ENCODE measurements at places on chromosomes 13 and 19.

DNA sequence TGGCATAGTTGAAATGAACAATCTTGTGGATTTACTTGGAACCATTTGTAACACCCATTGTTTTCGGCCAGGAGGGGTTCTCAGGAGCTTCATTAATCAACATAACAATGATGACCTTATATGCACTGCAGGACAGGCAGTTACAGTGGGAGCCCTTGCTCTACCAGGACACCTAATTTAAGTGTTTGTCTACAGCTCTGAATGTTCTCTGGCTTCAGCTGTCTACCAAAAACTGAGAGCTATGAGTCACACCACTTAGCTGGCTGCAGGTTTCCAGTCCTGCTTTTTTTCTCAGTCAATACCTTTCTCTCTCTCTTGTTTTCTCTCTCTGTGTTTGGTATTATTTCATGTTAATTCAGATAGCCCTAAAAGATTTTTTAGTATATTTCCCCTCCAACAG is 105.4 kb upstream of the MBNL2 start:
- no peak for DNase-seq

DNA sequence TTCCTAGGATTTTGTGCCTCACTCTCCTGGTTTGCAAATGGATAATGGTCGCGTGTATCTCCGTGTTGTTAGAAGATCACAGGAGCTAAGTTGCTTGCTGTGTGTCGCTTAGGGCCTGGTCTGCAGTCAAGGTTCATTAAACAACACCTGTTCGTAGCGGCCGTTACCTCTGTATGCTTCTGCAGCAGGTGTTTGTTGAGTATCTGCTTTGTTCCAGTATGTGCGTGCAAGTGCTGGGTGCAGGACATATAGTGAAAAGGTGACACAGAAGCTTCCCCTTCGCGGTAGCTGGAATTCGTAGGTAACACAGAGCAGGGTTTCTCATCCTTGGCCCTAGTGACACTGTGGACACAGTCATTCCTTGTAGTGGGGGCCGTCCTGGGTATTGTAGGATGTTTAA is 5.4 kb downstream of the MED25 start:
- DNase-seq, result no peak

- DNase-seq, result no peak
Observed at GRCh38 chr13:75795274-75795673, 159.1 kb downstream of the LMO7 start.

GRCh38 chr19:49676136-49676783 is 811 bp upstream of the PRMT1 start:
- peak; percentile 80 for DNase-seq

DNA sequence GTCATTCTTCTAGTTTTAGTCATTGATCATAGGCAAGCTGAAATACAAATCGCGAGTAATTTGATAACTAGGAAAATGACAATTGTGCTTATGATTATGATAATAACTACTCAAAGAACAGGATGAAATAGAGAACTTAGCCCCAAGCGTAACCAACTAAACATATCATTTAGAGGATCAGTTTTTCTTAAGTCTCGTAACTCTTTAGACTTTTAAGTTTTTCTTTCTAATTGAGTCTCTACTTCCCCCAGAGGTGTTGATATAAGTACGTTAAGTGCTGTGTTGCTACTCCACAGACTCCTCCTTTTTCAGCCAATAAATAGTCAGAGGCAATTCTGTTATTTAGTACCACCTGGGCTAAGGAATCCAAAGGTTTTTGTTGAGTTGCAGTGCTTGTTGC is 96.3 kb downstream of the NHLRC3 start:
- DNase-seq, result no peak

DNA sequence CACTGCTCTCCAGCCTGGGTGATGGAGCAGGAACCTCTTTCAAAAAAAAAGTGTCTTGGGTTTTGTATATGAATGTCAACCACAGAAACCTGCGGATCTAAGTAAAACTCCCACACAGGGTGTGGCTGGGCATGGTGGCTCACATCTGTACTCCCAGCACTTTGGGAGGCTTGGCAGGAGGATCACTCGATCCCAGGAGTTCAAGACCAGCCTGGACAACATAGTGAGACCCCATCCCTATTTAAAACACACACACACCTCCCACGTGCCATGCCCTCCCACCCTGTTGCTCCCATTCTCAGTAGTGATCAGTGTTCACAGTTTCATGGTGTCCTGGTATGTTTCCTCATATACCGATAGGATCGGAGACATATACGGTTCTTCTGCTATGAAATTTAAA is 9.2 kb downstream of the TMED1 start:
- no peak for DNase-seq

GRCh38 chr13:59300355-59301173 is 863.2 kb downstream of the DIAPH3 start:
- no peak for DNase-seq

DNA sequence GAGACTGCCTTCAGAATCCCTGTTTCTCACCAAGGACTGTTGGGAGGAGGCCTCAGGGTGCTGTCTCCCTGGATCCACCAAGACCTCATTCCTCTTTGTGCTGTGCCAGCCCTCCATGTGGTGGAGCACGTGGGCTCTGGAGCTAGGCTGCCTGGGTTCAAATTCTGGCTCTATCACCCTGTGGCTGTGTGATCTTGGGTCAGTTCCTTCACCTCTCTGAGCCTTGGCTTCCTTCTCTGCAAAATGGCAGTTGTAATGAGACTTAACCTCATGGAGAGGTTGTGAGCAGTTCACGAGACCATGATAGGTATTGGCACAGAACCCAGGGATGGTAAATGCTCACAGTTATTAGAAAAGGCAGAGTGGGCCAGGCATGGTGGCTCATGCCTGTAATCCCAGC is 6.4 kb downstream of the PNMA8C start:
- DNase-seq, result no peak

DNA sequence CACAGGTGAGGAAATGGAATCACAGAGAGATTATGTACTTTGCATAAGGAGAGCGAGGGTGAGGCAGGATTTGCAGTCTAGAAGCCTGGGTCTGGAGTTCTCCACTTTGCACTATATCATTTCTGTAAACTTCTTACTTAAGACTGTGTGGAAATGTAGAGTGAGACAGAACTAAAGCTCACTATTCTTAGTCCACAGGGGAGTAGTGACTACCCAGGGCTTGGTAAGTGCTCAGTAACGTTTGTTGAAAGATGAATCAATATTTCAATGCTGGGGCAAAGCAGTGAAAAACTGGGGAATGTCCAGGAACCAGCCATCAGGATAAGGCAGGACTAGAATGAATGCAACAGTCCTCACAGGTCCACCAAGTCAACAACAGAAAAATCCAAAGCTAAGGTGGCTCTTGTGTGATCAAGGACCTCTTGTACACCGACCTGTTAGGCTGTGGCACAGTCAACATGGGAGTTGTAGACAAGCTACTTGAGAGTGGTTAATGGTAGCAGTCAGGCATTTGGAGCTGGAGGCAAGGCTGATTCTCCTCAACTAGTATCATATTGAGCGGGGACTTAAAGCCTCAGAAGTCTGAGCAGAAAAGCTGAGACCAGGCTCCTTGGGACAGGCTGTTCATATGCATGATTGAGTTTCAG is 929 bp upstream of the TNFSF13B start:
- DNase-seq, result no peak

DNA sequence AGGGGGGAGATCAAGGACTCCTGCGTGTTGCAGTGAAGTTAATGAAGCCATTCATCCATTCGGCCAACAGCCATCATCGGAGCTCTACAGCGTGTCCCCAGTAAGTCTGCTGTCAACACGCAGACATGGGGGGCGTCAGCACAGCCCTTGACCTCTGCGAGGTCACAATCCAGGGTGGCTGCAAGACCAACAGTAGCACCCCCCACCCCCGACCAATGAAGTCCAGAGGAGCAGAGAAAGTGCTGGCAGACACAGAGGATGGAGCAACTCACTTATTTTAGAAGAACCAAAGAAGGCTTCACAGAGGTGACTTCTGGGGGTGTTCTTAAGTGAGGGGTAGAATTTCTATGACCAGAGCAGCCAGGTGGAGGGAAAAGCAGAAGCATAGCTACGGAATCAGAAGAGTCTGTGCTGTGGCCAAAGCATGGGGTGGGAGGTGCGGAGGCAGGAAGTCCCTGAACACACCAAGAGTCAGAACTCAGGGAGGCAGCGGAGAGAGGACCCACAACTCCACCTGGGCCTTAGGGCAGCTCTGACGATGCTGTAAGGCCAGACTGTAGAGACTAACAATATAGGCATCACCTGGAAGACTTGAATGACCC is 185.4 kb downstream of the FOXO1 start:
- peak; percentile 13 for DNase-seq

- DNase-seq, result no peak
Observed at GRCh38 chr13:95741584-95742563, 64.9 kb downstream of the DNAJC3 start.

DNA sequence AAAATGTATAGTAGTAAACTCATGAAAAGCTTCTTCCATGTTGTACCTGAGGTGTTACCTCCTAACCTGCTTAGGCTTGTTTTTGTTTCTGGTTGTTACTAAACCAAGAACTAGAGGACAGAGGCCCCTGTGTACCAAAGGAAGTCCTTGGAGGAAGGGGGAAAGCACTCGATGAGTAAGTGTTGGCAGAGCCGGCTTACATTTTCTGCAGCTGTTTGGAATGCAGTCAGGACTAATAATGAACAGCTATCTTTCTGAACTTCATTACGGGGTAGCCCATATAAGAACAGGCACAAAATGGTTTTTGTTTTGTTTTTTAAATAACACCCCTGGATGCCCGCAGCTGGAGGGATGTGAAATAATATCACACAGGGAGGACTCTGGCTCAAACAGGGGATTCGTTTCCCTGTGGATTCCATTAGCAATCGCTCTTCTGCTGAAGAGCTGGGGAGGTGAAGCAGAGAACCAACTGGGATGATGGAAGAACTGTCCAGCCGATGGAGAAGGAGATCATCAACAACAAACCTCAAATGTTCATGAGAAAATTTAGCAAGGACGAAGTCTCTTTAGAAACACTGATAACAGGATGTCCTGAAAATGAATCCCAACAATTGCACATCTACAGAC is 214.2 kb upstream of the MAB21L1 start:
- DNase-seq, result no peak

GRCh38 chr19:1113030-1113985 is 9.5 kb downstream of the GPX4 start:
- DNase-seq, result peak; percentile 98

DNA sequence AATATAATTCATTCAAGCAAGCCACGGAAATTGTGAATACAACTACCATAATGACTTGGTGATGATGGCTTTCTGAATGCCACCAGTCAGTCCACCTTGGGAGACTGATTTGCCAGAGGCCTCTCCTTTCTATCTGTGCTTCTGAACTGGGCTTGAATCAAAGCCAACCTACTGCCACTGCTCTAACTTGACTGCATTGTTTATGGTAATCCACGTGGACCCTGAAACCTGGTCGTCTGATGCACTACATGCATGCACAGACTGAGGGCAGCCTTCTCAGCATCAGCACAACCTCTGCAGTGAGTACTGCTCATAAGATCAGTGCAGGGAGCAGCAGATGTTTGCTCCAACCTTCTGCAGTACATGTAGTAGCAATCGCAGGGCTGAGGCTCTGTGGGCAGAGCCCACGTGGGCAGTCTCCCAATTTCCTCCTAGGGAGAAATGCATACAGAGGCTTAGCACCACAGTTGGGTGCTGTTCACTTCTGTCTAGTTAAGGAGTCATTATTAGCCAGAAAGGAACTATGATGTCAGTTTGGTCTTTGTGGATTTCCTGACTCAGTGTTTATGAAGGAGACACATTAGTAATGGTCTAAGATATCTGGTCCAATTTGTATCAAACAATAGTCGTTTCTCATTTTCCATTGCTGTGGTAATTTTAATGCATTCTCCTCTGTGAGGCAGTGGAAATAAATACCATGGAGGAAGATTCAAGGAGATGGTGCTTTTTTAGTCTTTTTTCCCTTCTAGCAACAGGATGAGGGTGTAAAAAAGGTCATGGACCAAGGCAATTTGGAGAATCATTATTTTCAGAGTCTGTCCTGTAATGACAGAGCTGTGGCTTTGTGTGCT is 82.5 kb downstream of the AKAP11 start:
- peak; percentile 34 for DNase-seq

- DNase-seq, result peak; percentile 84
Observed at GRCh38 chr19:13102666-13103580, at the start of gene LYL1. Gene LYL1, minus strand, starts transcription at chr19:13102858. Its CDS starts 1,687 bp downstream, at chr19:13101171.

GRCh38 chr19:47226426-47227351 is 4.3 kb downstream of the BBC3 start:
- peak; percentile 78 for DNase-seq

GRCh38 chr19:12596927-12597548 is 13.6 kb downstream of the ZNF490 start:
- no peak for DNase-seq

GRCh38 chr19:19098703-19099632 is 35.2 kb downstream of the SLC25A42 start:
- no peak for DNase-seq

DNA sequence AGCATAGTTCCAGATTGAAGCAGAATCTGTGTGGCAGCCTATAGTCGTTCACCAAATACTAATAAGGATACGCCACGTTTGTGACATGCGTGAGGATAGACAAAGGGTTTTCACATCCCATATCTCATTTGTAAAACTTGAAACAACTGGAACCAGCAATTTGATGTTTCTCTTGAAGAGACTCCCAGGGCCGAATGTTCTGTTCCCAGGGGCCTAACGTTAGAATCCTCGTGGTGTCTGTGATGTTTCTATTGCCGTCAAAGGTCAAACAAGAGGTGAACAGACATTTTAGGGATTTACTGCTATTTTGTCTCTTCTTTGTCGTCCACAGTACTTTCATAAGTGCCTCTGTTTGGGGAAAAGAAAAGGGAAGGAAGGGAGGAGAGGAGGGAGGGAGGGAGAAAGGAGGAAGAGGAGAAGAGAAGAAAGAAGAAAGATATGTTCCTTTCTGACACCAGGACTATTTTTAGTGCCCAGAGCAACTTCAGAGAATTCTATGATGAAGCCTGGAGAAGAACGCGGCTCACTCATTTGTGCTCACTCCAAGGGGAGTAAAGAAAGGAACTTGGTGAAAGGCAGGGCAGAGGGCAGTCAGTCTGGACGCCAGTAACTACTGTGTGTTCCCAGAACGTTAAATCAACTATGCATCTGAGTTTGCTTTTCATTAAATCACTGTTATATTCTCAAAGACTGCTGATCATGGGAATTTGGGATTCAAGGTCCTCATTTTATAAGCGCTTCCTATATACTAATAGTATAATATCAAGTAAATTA is 154.5 kb downstream of the DCT start:
- DNase-seq, result no peak
